ENCODE measurements at places on chromosomes 1 and 21.

DNA sequence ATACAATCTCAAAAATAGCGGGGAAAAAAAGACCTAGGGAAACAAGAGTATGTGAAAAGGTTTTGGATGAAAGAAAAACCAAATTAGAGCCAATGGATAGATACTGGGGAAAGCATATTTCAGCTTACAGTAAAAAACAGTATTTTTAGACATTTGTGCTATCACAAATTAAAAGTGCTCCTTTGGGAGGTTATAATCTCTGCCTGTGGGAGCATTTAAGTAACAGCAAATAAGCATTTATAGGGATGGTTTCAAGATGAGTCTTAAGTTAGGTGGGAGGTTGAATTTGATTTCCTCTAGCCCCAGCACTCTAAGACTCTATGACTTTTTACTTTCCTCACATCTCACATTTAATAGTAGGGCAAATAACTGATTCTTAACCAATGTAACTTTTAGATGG, 79.6 kb upstream of the SLFNL1 start:
- no peak for DNase-seq

DNA sequence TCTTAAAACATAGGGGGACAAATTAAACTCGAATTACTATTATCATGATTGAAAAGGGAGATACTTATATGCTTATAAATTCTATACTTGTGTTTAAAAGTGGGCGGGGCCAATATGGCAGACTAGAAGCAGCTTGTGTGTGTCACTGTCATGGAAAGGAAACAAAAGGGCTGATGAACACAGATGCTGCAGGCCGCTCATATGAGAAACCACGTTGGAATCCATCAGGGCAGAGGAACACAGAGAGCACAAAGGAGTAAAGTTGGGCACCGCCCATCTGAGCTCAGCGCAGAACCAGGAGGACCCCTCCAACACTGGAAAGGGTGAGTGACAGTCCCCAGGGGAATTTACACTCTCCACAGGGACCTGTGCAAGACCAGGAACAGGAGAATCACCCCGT, 107.0 kb downstream of the SLC5A9 start:
- DNase-seq = no peak

- peak; percentile 81 for DNase-seq
Observed at GRCh38 chr1:109776911-109777310, 13.2 kb upstream of the EPS8L3 start.

- no peak for DNase-seq
Observed at GRCh38 chr1:2474933-2475371, 1.1 kb upstream of the PLCH2 start.

GRCh38 chr1:68011657-68012375, 38.6 kb downstream of the DIRAS3 start:
- DNase-seq = no peak

GRCh38 chr1:215523128-215523861, 43.8 kb upstream of the KCTD3 start:
- no peak for DNase-seq

- DNase-seq = no peak
Observed at GRCh38 chr1:218164111-218164929, 120.8 kb upstream of the RRP15 start.

DNA sequence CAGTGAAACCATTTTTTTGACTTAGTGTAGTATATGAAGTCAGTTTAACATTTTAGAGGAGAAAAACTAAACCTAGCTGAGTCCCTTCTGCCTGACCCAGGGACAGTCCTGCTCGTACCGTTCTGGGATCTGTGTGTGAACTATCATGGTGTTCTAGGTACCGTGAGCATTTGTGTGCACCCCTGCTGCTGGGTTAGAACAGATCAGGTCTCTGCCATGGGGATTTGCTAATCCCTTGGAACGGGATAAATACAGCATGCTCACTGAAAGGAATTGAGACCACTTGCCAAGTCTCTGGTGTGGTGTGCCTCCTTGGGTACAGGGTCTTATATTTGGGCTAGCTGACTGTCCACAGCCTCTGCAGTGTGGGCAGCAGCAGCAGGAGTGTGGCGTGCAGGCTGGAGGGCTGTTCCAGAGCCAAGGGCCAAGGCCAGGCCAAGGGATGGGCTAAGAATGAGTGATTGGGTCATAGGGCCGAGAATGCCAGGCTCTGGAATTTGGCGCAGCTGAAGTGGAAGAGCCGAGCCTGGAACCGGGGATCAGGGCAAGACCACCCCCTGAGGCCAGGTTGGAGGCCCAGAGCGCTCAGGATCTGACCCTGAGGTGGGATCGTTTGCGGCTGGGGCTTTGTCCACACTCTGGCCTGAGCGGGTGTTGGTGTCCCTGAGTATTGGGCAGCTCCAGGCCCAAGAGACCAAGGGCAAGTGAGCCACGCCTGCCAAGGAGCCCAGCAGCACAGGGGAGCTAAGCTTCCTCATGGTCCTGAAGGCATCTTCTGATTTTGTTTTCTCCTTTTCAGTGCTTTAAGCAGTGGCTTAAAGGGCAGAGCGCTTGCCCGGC, 66.3 kb downstream of the VPS26C start:
- DNase-seq = no peak

GRCh38 chr1:20212685-20213331, 26.5 kb upstream of the PLA2G2C start:
- peak; percentile 41 for DNase-seq

GRCh38 chr21:38821959-38822682, 16.4 kb downstream of the ETS2 start:
- no peak for DNase-seq

- no peak for DNase-seq
Observed at GRCh38 chr21:39452207-39452969, 618 bp downstream of the SH3BGR start.

- no peak for DNase-seq
Observed at GRCh38 chr1:43849670-43850069, 83.9 kb upstream of the ARTN start.

DNA sequence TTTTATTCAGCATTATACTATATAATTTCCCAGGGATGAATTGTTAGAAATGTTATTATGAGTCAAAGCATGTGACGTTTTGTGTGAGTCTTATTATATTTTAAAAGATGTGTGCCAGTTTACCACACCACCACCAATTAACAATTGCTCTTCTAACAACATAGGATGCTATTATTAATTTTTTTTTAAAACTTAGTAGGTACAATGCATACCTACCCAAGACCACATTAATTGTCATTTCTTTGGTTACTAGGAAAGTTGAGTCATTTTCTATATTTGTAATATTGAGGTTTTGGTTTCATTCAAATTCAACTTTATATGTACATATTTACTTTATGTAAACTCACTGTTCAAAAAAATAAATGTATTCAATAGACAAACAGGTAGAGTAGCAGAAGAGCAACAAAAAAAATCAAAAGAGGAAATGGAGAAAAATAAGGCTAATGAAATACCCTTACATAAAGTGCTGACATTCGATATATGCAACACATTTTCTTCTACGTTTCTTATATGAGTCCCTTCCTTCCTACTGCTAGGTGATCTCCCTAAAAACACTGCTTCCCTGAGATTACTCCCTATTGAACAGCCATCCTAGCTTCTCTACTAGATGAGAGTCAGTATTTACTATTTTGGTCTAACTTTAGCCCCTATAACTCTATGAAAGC, 9.6 kb downstream of the GCLM start:
- DNase-seq = no peak

DNA sequence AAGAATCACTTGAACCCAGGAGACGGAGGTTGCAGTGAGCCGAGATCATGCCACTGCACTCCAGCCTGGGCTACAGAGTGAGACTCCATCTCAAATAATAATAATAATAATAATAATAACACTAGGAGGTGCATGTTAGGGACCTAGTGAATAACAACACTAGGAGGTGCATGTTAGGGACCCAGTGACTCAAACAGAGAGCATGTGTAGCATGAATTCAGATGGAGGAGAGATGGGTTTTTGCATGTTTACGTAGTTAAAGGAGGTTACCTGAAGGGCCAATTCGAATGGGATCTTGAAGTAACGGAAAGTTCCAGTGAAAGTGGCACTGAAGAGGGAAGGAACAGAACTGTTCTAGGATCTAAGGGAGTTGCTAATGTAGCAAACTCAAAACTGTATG, 7.1 kb upstream of the KCNK1 start:
- DNase-seq = no peak

GRCh38 chr1:65422241-65423203, 2.1 kb downstream of the LEPR start:
- no peak for DNase-seq

DNA sequence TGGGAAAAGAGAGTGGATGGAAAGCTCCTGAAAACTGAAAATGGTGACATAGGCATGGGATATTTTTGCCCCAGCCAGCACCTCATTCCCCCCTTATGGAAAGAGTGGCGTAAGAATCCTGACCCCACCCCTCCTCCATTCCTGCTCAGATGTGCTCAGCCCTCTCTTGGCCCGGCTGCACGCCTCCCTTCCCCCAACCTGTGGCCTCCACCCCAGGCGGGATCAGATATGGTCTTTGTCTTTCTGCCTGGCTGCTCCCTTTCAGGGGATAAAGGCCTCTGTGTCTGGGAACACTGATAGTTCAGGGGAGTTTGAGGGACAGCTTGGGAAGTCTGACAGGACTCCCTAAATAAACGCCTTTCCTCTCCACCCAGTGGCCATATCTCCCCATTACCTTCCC, 49.8 kb downstream of the KIRREL1 start:
- DNase-seq = no peak

DNA sequence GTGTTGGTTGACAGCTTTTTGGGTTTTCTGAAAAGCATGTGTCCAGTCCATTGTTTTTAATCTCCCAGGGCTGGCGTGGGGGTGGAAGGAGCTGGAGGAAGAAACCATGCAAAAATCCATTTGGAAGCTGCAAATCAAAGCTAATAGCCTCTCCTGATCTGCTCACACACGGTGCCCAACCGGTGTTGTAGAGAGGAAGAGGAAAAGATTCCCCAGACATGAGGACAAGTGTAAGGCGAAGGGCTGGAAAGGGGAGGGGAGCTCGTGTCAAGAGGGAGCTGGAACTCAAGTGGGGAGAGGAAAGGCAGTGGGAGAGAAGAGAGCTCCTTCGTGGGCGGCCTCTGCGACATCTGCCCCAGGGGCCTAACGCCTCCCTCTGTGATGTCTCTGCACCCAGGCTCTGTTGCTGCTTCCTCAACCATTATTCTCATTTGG, 112.3 kb upstream of the IRF2BP2 start:
- peak; percentile 53 for DNase-seq

GRCh38 chr1:27596261-27596660, 7.7 kb downstream of the AHDC1 start:
- no peak for DNase-seq

DNA sequence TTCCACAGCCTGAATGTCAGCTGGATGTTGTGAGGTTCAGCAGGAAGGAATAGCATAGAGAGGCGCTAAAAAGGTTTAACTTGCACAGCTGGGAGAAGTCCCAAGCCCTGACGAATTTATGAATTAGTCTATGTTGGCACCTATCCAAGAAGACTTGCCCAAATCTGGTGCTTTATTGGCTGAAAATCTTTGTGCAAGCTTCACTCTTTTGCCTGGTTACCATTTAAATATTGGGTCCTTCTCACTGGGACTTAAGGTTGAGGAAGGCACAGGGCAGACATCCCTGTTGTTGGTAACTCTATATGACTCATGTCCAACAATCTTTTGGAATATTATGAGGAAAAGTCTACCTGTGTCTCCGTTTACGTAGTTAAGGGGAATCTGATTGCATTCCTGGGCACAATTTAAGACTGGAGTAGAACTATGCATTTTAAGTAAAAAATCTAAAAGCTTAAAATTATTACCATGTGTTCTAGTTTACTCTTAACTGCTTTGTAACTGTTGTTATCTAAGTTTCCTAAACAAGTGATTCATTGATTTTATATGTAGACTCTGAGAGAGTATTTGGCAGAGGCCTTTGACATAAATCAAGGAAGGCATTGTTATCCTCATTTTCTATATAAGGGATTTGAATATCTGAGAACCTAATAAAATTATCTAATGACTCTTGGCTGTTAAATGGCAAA, 181.7 kb upstream of the DPYD start:
- no peak for DNase-seq

DNA sequence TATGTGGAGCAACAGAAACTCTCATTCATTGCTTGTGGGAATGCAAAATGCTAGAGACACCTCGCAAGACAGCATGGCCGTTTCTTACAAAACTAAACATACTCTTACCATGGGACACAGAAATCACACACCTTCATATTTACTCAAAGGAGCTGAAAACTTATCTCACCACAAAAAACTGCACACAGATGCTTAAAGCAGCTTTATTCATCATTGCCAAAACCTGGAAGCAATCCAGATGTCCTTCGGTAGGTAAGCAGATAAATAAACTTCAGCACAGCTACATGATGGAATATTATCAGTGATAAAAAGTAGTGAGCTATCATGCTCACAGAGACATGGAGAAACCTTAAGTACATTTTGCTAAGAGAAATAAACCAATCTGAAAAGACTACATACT, 124.3 kb downstream of the RERE start:
- DNase-seq = no peak

- DNase-seq = no peak
Observed at GRCh38 chr1:116489231-116489697, 81.6 kb downstream of the CD58 start.

DNA sequence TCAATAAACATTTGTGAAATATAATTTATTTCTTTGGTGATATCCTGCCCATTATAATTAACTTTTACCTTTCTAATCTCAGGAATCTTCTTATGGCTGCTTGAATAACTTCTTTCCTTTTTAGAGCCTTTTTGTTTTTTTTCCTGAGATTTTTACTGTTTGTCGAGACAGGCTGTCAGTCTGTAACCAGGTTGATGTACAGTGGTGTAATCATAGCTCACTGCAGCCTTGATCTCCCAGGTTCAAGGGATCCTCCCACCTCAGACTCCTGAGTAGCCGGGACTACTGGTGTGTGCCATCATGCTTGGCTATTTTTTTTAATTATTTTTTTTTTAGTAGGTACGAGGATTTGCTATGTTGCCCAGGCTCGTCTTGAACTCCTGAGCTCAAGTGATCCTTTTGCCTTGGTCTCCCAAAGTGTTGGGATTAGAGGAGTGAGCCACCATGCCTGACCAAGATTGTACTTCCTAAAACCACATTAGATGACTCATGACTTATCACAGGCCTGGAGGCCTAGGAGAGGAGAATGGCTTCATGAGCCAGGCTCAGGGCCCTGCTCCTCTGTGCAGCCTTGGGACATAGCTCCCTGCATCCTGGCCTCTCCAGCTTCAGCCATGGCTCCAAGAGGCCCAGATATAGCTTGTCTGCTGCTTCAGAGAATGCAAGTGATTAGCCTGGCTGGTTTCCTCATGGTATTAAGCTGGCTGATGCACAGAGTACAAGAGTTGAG, 48.6 kb downstream of the CTH start:
- no peak for DNase-seq

DNA sequence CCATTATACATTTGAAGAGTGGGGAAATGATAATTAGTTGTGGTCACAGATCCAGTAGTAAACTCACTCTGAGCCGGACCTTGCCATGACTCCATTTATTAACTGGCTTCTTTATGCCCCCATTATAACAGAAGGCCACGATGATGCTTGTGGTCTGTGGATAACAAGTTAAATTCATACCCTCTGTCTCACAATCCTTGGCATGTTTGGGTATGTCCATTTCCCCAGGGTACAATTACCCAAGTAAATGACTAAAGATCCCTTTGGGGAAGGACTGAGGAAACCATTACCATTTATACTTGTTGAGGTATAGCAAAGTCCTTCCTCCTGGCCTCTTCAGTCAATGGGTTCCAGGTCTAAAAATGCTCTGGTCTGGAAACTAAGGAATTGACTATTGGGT, 7.3 kb upstream of the USP1 start:
- DNase-seq = no peak

GRCh38 chr1:36752431-36752830, 269.7 kb upstream of the CSF3R start:
- DNase-seq = no peak

- no peak for DNase-seq
Observed at GRCh38 chr1:116671912-116672311, 4.4 kb upstream of the IGSF3 start.

- no peak for DNase-seq
Observed at GRCh38 chr1:207999972-208000371, 89.0 kb upstream of the CD34 start.
